Prostate gland (tissue), 2 donors: ENCODE measurements at places on chromosomes 12 and 14.

DNA sequence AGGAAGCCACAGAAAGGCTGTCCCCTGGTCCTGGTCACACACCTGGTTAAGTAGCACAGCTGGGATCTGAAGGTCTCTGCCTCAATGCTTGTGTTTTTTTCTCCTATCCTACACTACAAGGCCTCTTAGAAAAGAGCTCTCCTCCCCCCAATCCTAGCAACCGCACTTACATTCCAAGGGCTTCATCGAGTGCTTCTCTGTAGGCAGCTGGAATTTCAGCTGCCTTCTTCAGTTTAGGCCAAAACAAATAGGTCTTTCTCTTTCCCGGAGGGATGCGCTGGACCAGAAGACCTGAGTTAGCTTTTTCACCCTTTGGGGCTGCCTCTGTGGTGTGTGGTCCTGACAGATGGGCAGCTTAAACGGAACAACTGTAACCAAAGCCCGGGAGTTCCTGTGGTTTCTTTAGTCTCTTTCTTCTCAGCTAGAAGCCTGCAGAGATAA, 109.7 kb downstream of the GPATCH2L start:
- no peak for DNase-seq

DNA sequence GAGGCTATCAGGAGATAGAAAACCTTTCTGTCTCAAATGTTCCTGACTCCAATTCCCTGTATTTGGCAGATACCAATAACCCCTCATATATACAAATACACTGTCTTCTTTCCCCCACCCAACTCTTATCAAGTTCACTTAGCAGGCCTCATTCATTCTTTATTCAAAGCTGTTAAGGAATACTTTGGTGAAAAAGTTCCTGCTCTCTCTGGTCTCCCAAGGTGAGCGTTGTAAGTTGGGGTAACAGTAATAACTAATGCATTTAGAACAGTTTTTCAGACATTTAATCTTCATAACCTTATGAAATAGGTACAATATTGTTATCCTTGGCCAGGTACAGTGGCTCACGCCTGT, 3.9 kb upstream of the GDF11 start:
- DNase-seq = no peak

- no peak for DNase-seq
These were observed 4.3 kb downstream of the CCNT1 start for GRCh38 chr12:48712209-48712608.

DNA sequence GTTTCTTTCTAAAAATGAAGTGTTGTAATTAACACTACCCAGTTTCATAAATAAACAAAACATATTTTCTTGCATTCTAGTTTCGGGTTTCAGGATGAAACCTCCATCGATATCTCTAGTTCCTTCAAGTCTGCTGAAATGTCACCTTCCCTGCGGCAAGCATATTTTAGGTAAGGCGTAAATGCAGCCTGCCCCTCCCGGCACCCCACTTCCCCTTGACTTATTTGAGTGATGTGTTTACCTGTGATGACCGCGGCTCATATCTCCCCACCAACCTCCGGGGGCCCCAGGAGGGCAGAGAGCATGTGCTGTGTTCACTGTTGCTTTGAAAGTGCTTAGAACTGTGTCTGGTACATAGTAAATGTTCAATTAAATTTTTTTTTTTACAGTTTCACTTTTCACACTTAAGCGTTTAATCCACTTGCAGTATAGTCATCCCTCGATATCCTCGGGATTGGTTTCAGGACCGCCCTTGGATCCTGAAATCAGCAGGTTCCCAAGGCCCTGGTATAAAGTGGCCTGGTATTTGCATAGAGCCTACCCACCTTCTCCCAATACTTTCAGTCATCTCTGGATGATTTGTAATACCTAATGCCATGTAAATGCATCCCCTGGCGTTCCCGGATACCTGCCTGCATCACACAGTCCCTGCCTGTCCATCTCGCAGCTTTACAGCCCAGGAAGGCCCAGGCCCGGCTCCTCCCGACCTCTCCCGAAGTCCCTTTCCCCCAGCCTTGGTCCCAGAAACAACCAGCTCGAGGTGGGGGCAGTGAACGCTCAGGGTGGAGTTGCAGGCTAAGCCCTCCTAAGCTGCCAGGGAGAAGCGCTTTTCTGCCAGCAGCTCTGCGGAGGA, 40.2 kb upstream of the FBRSL1 start:
- no peak for DNase-seq

DNA sequence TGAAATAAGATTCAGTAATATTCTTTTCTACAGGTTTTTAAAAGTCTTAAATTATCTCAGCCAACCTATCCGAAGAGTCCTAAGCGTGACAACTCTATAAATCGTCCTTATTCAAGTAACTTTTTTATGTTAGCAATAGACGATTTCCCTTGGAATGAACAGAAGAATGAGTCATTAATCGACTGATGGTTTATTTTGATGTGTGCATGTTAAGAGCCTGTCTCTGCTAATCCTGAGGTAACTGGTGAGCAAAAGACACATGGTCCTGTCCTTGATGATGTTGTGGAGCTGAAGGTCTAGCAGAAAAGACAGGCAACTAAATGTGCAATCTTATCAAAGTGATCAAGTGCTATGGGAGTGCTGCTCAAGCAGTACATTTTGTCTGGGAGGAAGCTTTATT, 80.4 kb downstream of the DAAM1 start:
- DNase-seq = no peak

- no peak for DNase-seq
These were observed 87.4 kb downstream of the OR11H12 start for GRCh38 chr14:18688346-18688745.

- DNase-seq = no peak
These were observed 9.1 kb downstream of the RAB2B start for GRCh38 chr14:21467616-21468015.

GRCh38 chr12:121806546-121807423, 3.0 kb downstream of the SETD1B start:
- DNase-seq = no peak

DNA sequence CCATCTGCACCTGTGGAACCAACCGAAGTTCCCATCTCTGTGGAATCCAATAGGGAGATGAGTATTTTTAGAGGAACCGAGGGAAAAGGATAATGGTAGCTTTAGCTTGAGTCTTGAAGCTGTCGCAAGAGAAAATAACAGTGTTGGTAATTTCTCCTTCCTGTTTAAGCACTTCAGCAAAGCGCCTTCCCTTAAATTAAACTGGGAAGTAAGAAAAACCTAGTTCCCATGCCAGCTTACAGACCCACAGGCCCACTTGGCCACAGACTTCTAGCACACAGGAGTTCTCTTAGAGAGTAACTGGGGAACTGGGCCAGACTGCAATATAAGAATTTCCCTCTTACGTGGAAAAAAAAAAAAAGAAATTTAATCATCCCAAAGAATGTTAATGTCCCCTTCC, 223.8 kb downstream of the EFCAB11 start:
- DNase-seq = no peak

GRCh38 chr14:74804219-74804825, 41.2 kb downstream of the YLPM1 start:
- no peak for DNase-seq

- DNase-seq = no peak
These were observed 2.7 kb downstream of the ANO4 start for GRCh38 chr12:100797246-100797645.

DNA sequence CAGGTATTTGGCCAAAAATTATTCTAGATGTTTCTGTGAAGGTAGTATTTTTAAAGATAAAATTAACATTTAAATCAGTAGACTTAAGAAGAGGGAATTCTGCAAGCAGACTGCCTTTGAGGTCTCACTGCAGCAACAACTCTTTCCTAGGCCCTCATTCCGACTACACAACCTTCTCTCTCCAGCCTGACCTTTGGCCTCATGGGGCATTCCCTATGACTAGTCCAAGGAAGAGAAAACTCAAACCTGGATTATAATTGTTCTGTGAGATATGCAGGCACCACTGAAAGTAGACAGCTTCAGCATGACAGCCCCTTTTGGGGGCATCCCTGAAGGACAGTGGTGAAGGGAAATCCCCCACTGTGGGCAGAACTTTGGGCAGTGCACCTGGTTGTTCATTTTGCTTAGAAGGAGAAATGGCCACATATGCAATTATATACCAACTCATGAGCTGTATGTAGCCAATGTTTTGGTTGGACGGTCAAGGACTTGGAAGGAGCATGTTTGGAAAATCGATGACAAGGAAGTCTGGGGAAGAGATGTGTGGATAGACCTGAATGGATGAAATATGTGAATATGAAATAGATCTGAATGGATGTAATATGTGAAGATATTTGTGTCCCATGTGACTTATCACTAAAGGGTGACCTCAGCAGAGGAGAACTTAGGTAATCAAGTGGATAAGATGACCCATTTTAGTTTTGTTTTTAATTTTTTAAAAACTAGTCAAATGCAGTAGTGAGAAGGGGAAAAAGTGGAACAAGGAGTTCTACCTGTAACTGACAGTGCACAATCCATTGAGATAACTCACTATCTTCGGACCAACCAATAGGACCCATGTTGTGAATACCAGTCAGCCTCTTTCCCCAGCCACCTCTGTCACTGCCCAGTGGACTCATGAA, 233.3 kb upstream of the FOXN3 start:
- no peak for DNase-seq

DNA sequence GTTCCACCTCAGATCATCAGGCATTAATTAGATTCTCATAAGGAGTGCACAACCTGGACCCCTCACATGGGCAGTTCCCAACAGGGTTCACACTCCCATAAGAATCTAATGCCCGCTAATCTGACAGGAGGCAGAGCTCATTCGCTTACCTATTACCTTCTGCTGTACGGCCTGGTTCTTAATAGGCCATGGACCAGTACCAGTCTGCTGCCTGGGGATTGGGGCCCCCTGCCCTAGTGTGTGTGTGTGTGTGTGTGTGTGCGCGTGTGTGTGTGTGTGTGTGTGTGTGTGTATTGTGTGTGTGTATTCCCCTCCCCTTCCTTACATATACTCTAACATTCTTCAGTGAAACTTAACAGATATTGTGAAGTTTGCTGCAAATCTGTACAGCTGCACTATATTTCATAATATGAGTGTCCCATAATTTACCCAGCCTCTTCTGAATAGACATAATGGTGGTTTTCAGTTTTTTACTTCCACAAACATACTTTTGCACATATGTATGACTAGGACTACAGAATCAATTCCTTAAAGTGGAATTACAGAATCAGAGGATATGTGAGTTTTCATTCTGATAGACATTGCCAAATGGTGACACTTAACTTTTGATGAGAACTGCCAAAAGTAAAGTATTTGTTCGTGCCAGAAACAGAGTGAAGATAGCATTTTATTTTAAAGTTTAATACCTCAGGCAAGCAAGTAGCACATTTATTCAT, 205.2 kb upstream of the EEA1 start:
- no peak for DNase-seq

- DNase-seq = no peak
These were observed 941 bp upstream of the PPP1CC start for GRCh38 chr12:110743571-110744093.

DNA sequence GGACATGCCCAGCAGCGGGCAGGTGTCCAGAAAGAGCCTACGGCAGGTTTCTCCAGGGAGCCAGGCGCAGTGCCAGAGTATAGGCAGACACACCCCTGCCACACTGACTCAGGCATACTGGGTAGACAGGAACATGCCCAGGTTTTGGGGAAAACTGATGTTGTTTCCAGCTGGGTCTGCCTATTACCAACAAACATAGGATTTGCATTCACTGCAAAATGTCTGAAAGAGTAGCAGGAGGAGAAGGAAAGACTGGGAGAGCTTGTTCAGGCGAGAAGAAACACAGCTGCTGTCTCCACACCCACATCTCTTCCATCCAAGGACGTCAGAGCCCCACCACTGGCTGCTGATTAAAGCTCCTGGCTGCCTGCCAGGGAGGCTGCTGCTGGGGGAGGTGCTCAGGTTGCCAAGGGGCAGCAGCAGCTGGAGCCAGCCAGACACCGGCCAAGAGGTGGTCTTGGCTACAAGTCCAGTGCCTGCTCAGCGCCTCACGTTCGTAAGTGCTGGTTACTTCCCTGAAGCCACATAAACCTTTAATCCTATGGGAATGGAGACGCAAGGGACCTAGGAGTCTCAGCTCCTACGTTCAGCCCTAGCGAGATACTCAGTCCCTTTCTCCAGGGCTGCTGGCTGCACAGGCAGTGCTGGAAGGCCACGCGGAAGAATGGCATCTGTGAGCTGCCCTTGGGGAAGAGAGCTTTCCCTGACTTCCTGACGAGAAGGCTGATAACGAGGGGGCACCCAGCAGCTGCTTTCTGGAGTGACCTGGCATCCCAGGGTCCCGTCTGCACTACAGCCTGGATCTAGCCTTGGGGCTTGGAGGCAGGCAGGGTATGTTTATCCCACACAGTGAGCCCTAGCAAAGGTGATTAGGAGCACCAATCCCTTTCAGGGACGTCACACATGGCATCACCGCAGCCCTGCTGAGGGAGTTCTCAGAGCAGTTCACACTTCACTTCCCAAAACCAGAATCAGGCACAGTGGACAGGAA, 58.1 kb downstream of the PLEKHG3 start:
- peak; percentile 84 for DNase-seq

- DNase-seq = no peak
These were observed 97.9 kb upstream of the SOX5 start for GRCh38 chr12:24047326-24047725.

- DNase-seq = peak; percentile 76
These were observed 27.0 kb downstream of the RIN3 start for GRCh38 chr14:92540472-92541048.

DNA sequence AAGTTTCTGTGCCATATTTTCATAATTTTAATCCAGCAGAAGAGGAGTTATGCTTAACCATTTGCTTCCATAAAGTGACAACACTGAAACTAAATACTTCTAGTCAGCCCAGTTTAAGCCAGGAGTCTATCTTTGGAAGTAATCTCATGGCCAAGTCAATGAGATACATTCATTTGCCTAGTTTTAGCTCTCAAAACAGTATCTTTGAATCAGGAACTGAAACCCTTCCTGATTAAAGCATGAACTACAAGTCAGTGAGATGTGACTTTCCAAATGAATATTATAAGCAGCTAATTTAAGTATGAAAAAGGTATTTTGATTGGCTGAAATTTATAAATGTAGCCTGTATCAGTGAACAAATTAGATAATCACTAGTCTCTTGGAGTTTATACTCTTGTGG, 491.5 kb downstream of the SLC6A15 start:
- no peak for DNase-seq

GRCh38 chr14:104639885-104640548, 35.4 kb upstream of the TMEM179 start:
- peak; percentile 24 for DNase-seq

- DNase-seq = no peak
These were observed 74.6 kb upstream of the OSBPL8 start for GRCh38 chr12:76634133-76634532.

- no peak for DNase-seq
These were observed 24.6 kb upstream of the FSCB start for GRCh38 chr14:44531658-44532057.

DNA sequence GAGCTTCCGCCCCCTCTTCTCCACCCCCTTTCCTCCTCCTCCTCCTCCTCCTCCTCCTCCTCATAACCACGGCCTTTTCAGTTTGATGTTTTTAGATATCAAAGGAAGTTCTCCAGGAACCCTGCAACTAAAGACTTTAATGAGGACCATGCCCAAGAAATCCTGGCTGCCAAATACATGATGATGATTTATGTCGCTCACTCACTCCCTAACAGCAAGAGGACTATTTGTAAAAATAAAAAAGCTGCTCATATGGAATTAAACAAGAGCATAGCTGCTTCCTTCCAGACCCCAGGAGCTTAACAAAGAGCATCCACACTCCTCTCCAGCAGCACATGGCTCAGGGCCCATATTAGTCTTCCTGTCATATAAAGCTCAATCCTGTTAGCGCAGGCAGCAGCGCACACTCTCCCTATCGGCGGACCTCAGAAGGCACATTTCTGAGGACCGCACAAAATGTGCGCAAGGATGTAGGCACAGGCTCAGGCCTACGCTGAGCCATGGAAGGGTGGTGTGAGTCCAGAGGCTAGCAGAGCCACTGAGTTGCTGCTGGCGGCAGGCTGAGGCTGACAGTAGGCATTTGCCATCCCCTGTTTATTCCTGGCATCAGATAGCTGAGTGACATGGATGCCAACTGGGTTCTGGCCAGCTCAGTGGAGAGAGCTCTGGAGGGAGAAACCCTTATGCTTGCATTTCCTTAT, 232.8 kb downstream of the MSRB3 start:
- peak; percentile 66 for DNase-seq
